ENCODE measurements at places on chromosomes 1 and 21.

DNA sequence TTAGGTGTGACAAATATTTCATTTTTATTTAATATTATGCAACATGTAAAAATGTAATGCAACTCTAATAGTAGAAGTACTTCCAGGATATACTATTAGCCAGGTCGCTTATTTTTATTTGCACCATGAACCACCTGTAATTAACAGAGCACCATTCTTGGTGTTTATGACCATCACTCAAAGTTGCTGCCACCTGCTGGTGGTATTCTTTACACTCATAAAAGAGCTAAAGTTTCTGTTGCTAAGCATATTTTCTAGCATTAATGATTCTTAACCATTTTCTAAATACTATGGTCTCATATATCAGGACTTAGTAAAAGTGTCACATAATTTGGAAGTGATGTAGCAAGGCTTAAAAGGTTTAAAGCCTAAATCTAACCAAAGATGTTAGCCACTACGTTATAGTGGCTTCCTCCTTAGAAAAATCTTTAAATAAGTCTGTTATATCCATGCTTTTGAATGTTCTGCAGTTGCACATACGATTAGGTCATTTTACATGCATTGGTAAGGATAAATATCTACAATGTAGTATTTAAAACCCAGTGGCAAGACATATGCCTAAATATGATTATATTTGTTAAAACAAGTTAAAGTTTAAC is 244.5 kb downstream of the NEGR1 start:
- DNase-seq: peak; percentile 66

DNA sequence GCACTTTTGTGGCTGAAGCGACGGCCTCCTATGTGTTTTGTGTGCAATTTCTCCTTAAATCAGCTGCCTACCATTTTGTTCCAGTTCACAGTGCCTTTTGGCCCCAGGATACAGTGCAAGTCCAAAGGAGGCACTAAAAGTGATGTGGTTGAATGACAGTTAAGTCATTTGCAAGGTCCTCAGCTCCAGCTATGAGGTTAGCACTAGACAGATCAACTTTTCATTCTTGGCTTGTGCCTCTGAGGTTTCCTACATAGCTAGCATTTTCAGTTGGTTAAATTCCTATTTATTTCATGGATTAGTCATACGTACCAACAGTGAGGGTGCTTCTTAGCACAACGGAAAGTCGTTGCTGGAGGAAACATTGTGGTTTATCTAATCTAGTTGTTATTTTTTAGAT is 59.3 kb upstream of the NTPCR start:
- peak; percentile 92 for DNase-seq

DNA sequence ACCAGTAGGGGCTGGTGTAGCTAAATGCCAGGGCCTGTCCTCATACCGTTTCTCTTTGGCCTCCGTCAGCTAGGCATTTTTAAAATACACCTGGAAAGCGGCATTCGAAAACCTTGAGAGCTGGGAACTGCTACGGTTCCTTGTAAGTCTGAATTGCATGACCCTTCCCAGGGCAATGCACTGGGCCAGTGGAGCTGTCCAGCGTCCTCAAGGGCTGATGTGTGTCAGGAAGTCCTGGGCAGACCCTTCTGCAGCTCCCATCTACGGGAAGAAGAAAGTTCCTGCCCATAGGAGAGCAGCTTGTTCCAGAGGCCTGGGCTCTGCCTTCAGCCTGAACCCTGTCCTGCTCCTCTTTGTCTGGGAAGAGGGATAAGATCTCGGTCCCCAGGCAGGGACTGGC is 34.1 kb downstream of the UBASH3A start:
- peak; percentile 48 for DNase-seq

GRCh38 chr1:89953131-89953626 is 41.7 kb upstream of the ZNF326 start:
- peak; percentile 91 for DNase-seq

GRCh38 chr1:113579256-113580018 is 179.8 kb downstream of the PHTF1 start:
- DNase-seq: peak; percentile 25

GRCh38 chr1:79293611-79294010 is 287.1 kb upstream of the ADGRL4 start:
- no peak for DNase-seq

DNA sequence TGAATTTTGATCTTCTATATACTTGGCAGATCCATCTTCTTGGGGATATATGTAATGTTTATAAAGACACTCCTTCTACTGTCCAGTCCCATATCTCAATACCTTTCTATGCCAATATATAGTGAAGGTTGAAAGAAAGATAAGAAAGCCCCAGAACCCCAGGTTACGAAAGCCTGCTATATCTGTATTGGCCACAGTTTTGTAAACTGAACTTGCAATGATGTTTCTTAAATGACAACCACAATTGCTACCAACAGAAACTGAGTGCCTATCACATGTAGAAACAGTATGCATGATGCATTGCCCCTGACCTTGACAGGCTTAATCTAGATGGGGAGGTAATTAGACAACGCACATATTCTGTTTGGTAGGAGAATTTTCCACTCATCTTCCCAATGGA is 7.8 kb upstream of the RIMKLA start:
- no peak for DNase-seq

- DNase-seq: no peak
Measured at GRCh38 chr1:220045356-220046051, 801 bp downstream of the EPRS1 start.

GRCh38 chr1:18854331-18855025 is 5.0 kb downstream of the TAS1R2 start:
- DNase-seq: no peak

DNA sequence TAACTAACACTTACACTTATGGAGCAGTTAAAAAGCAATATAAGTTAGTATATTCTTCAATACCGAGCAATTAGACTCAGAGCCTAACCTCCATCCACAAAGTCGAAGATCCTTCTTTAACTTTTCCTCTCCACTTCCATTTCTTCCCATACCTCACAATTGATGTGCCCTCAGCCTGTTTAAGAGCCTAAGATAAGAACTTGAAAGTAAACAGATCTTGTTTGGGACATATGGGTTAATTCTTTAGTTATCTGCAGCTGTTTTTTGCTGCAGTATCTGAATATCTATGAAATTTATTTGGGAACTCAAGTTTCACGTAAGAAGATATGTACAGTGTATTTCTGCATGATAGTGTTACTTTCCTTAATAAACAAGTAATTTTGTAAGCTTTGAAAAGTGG is 51.5 kb downstream of the MIGA1 start:
- DNase-seq: no peak

DNA sequence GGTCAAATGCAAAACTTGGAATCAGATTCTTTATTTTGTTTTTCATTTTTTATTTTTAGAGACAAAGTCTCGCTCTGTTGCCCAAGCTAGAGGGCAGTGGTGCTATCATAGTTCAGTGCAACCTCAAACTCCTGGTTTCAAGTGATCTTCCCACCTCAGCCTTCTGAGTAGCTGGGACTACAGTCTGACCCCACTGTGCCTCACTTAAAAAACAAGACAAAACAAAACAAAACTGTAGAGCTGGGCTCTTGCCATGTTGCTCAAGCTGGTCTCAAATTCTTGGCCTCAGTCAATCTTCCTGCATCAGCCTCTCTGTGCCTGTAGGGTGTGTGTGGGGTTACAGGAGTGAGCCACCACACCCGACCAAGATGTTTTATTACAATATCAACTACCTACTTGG is 396.0 kb upstream of the USP24 start:
- DNase-seq: no peak

GRCh38 chr1:109905491-109905890 is 5.2 kb upstream of the CSF1 start:
- no peak for DNase-seq

DNA sequence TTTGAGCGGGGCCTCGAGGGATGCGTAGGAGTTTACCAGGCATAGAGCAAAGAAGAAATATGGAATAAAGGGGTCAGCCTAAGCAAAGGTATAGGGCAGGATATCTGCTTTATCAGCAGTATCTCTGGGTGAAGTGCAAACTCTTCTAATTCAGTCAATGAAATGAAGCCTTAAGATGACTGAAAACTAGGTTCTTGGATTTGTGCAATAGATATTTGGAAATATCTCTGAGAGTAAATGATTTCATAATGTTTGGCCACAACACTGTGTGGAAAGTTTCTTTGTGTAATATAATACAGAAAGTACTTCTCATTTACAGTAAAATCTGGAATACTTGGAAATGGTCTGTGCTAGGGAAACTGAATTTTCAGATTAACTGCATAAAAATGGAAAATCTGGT is 26.1 kb downstream of the KCNJ15 start:
- no peak for DNase-seq

DNA sequence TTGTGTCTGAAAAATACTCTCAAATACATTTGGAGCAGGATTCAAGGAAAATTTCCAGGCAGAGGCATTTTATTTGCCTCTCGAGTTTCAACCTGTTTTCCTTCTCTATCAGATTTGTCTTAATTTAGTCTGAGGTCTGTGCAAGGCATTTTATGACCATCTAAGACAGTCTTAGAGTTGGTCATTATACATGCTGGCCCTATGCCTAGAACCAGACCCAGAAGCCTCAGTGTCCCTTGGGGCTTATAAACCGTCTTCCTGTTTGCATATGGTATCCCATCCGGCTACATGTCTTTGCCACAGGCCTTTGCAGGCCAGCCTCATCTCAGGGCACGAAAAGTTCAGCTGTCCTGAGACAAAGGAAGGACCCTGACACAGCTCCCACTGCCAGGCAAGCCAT is 346.1 kb downstream of the SIPA1L2 start:
- DNase-seq: no peak

DNA sequence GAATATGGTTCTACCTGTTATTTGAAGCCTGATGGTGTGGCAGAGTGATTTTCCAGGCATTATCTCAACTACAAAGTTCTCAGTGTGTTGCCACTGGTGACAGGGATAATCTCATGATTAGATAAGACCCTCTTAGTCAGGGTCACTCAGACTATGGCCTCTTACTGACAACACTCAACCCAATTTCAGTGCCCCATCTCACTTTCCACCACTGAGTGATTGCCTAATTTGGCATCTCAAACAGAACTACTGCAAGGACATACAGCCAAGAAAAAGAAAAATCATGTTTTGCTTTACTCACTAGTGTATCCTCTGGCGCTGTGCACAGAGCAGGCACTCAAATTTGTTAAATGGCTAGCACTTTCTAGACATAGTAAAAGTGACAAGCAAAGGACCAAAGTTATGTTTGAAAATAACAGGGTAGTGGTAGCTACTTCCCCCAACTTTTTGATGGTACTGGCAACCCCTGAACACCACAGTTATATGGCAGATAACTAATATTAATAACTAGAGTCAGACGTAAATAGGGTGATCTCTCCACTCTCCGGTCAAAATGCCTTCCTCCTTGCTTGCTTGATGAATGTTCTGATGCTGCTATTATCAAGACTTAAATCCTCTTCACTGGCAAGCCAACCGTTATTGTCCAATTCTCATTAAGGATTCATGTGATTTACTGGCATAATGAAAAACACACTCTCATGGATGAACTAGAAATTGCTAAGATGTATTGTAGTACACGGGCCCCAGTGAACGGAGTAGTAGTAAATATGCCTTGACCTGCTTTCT is 37.1 kb upstream of the SLC30A10 start:
- DNase-seq: no peak

DNA sequence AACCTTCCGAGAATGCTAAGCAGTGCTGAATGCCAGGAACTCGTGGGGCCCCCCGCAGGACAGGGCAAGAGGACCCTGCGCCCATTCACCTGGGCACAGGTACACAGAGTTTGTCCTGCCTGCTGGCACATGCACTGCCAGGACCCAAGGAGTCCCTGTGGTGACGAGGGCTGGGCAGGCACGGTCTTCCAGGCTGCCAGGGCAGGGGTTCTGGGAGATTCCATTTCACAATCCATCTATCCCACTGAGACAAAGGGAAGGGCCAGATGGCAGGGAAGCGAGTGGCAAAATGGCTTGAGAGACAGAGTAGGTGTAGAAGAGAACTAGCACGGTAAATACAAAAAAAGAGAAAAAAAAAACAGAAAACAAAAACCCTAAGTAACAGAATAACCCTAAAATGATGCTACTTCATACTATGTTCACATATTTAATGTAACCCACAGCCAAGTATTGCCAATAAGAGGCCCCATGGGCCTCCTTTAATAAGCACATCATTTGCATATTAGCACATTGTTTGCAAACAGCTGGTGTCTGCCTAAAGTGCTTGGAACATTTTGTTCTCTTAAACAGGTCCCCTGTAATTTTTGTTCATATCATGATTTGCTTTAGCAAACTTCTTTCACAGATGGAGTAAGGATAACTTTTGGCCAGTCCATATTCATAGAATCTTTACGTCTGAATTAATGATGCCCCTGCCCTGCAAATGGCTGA is 83.8 kb downstream of the STUM start:
- DNase-seq: no peak

DNA sequence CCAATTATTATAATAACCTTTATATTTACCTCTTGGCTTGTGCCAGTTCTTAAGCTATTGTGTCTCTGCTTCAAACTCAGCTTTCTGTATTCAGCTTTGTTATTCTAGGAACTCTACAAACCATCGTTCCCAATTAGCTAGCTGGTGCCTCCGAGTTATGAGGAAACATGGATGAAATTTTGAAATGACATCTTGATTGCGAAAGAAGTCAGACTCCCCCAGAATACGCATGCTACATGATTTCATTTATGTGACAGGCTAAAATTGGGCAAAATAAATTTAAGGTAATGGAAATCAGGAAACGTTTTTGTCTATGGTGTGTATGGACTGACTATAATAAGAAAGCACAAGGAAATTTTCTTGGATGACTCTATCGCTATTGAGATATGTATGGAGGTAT is 256.8 kb upstream of the NCAM2 start:
- no peak for DNase-seq

- no peak for DNase-seq
Measured at GRCh38 chr1:14120895-14121294, 420.9 kb downstream of the PRDM2 start.

All from astrocyte of the hippocampus (primary cell).